ENCODE measurements at places on chromosomes 11 and 22.

DNA sequence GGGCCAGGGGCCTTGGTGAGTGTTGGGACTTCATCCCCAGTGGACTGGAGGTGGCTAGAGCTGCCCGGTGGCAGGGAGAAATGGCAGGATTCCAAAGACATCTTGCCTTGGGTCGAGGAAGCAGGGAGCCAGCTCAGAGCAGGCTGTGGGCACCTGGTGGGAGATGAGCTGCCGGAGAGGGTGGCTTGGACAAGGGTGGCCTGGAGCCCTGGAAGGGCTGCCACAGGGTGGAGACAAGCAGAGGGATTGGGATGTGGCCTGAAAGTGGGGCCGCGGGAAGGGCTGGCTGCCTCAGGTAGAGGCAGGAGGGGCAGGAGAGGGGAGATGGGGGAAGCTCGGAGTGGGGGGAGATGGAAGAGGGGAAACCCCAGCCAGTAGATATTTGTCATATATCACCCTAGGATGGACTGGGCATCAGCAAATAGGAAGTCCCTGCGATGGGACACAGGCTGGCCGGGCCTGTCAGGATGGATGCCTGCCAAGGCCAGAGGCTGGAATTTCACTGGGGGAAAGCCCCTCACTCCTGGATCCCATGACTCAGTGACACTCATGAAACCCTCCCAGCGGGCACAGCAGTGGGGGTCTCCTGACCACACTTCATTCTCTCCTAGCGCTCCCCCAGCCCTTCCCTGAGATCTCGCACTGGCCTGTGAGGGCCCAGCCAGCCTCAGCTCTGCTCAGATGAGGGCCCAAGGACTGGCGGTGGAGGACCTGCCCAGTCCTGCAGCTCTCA is 72.0 kb upstream of the SHISAL1 start:
- no peak for DNase-seq

DNA sequence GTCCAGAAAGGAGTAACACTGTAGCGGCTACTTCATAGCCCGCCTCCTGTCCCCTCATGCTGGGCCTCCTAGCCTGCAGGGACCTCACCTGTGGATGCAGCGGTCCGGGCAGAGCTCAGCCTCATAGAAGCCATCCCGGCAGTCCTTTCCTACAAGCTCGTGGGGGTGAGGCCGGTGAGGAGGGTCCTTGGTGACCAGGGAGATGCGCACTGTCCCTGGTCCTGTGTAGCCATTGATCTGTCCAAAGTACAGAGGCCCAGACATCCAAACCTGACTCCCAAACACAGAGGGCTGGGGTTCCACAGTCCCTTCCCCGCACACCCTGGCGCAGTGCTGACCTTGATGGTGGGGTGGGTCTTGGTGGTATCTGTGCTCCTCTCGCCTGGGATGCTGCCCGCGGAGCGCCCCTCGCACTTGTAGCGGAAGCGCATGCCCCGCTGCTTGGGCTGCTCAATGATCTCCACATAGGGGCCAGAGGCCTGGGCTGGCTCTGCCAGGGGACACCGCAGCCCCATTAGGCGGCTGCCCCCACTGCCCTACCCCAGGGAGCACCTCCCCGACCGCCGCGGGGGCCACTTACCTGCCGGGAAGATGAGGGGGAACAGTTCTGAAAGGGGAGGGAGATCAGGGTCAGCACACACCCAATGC is 993 bp downstream of the RELA start:
- DNase-seq: no peak

DNA sequence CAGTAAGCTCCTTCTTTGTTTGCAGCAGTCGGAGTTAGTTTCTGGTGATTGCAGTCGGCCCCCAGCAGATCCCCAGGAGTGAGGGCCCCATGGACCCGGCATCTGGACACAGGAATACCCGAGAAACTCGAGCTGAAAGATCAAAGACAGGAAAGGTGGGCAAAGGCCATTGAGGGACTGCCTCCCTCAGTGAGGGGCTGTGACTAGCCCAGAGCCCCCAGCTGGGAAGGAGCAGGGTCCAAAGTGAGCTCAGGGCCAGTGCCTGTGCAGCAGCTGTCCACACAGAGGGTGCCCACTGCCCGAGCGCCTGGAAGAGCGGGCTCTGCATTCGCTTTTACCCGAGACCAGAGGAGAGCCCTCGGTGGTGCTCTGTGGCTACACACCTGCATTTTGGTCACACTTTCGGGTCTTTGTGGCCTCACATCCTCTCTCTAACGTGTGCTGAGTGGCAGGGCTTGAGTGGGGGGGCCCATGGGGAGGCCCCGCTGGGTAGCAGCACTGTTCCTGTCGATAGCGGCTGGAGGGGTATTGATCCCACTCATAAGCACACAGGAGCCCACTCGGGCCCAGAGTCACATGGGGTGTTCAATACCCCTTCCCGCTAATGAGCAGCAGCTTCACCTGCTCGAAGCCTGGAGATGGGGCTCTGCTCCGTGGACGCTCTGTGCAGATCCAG is 532.9 kb downstream of the TBC1D22A start:
- DNase-seq: no peak

DNA sequence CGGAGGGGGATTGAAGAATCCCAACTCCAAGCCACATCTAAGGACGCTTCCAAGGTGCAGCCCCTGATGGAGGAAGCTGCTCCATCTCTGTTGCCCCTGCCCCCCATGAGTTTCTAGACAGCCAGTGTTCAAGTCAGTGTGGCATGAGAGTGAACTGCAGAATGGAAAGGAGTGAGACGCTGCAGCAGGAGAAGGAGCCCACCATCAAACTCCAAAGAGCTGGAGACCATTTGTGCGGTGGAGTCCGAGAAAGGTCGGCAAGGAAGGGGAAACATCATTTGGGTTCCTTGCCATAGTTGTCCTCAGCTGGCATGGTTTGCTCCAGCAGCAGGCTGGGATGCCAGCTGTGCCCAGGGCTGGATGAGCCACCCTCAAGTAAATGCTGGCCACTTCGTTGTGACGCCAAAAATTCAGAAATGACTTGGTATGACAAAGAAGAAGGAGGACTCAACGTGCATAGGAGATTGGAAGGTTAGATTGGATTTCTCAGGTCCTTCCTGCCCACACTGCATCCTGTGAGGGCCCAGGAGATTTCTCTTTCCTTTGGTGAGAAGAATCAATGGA is 16.4 kb downstream of the APOL2 start:
- no peak for DNase-seq

- no peak for DNase-seq
Observed at GRCh38 chr11:70169127-70169526, 34.0 kb upstream of the FADD start.

GRCh38 chr11:64165481-64165841 is 452 bp downstream of the MACROD1 start:
- DNase-seq: no peak

- DNase-seq: no peak
Observed at GRCh38 chr22:41905411-41906202, 9.3 kb downstream of the SHISA8 start.

DNA sequence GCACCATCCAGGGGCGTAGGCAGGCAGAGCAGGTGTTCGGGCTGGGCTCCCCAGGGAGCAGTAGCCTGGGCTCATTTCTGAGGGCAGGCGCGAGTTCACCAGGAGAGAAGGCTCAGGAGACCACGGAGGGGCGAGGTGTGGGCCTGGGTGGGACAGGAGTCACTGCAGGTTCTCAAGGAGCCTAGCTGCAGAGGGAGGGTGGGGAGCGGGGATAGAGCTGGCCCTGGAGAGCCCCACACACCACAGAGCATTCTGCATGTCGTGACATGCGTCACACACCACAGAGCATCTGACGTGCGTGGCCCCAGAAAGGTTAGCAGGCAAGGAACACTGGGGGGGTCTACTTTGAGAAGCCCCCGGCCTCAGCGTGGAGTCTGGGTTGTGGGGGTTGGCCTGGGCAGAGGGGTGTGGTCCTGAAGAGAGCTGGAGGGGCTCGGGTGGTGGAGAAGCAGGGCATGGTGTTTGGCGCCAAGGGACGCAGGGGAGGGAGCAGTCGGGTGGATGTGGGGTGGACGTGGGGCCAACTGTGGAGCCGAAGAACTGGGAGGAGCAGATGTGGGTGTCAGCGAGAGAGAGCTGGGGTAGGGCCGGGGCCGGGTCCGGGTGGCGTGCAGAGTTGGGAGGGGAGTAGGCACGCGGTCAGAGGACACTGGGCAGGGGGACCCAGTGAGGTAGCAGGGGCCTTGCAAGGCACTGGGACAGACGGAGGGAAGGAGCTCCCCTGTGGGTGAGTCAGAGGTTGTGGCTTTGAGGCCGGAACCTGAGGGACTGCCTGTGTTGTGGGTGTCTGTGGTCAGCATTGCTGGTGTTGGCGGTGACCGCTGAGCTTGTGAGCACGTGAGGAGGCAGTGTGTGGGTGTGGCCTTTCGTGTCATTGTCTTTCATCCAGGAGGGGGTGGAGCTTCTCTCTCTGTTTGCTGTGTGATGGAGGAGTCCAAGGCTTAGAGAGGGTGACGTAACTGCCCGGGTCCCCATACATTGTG is 25.5 kb downstream of the CTTN start:
- peak; percentile 14 for DNase-seq

GRCh38 chr11:34339149-34340064 is 18.4 kb downstream of the ABTB2 start:
- DNase-seq: no peak

DNA sequence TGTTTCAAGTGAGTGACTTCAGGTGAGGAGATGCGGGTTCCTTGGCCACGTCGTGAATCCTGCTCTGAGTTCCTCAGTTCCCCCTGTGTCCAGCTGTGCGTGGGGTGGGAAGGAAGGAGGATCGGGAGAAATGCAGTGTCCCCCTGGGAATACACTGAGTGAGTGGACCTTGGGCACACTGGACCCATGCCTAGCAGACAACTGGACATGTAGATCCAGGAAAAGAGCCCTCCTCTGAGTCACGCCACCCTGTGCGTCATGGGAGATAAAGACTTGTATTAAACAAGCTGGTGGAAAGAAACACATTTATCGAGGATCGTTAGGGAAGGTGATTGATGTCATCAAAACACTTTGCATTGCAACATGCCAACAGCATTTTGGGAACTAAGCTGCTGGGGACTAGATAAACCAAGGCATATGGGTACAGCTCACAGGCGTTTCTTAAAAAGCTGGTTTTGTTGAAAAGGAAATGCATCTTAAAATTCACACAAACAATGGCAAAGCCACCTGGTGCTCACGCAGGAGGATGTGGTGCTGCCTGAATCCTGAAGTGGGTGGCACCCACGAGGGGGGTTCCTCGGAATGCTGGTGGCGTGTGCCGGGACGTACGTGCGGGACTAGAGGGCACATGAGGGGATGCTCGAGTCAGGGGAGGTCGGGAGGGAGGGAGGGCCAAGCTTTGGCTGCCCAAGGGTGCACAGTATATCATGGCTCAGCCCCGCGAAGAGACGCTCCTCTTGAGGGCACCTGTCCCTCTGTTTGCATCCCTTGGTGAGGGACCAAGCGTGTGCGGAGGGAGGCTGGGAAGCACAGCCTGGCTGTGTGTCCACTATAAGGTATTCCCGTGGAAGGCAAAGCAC is 303.5 kb downstream of the TBC1D22A start:
- no peak for DNase-seq

DNA sequence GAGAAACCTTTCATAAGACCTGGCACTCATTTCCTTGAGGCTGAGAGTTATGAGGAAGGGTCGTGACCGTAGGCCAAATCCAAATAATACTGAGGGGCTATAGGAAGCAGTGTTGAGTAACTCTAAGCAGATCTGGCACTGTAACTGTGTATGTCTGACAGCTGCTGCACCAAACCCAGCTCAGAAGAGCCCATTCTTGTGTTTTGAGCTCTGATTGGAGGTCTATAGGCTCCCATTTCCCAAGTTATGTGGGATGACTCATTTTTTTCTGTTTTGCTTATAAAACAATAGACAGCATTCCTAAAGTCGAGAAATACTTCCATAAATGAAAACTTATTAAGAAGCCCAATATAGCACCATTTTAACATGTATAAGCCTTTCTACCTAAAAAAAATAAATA is 645.8 kb downstream of the DLG2 start:
- no peak for DNase-seq

DNA sequence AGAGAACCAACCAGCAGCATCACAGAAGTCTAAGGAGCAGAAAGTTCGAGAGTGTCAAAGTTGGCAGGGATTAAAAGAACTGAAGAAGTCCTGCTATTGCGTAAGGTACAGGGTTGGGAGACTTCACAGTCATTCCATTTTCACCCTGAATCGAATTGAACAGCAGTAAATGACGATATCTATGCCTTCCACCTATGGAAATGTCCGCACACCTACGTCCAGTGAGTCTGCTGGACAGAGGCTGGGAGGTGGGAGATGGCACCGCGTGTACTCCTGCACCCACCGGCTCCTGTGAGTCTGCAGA is 116.7 kb downstream of the MICAL3 start:
- no peak for DNase-seq

DNA sequence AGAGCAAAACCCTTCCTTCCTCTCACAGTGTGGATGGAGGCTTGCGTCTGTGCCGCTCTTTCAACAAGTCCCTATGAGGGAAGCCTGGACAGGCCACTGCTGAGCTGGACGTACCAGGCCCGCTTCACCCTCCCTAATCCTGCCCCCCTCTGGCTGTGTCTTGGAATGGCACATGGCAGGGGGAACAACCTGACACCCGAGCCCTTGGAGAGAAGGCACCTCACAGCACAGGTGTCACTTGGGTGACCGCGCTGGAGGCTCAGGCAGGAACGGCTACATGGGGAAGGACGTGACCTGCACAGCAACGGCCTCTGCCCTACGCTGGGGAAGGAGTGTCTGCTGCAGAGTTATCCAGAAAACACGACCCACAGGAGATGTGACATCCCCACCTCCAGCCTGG is 11.0 kb downstream of the CARS1 start:
- DNase-seq: no peak

- no peak for DNase-seq
Observed at GRCh38 chr11:58900479-58901420, 38.5 kb upstream of the GLYATL1 start.

GRCh38 chr11:125935056-125935455 is 10.8 kb upstream of the VSIG10L2 start:
- no peak for DNase-seq

- no peak for DNase-seq
Observed at GRCh38 chr11:36292311-36292722, 3.1 kb upstream of the COMMD9 start.

DNA sequence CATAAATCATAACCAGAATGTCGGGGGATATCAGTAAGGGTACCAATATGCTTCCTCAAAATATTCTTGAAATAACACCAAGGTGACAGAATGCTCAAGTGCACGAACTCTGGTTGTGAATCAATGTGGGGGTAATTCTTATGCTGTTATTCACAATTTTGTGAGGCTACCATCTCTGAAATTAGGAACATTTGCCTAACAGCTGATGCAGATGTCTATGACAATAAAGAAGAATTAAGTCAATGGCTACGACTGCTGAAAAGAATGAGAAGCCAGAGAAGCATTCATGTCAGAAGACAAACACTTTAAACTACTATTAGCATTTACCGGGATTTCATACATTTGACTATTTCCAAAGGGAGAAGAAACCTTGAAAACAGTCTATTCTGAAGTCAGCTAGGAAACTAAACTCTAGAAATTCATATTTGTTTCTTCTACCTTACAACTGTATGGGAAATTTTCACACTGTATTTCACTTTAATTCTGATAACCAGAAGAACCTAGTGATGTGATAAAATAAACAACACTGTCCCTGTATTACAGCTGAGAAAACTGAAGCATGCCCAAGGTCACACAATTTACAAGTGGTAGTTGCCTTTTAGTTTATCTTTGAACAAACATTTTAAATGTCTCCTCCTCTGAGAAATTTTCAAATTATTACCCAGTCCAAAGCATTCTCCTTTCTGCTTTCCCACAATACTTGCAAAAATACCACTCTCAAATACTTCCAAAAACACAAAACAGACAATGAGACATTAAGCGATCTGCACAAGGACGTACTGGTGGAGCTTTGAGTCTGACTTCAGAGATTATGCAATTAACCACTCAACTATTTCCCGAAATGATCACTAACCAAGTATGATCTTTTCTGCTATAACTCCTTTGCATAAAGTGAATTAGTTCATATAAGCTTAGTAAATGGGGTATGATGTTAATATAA is 18.0 kb upstream of the ARHGAP32 start:
- no peak for DNase-seq

GRCh38 chr11:111602865-111603610 is 789 bp downstream of the SIK2 start:
- no peak for DNase-seq

All from activated CD8-positive, alpha-beta memory T cell treated with anti-CD3 and anti-CD28 coated beads for 1 hour (primary cell).